Activated CD4-positive, CD25-positive, alpha-beta regulatory T cell treated with anti-CD3 and anti-CD28 coated beads, Interleukin-2, amount 50 U/mL, for 72 hours (primary cell): ENCODE measurements at places on chromosomes 3 and 15.

- no peak for DNase-seq
These were observed 267.3 kb downstream of the LPP start for GRCh38 chr3:188421151-188421821.

DNA sequence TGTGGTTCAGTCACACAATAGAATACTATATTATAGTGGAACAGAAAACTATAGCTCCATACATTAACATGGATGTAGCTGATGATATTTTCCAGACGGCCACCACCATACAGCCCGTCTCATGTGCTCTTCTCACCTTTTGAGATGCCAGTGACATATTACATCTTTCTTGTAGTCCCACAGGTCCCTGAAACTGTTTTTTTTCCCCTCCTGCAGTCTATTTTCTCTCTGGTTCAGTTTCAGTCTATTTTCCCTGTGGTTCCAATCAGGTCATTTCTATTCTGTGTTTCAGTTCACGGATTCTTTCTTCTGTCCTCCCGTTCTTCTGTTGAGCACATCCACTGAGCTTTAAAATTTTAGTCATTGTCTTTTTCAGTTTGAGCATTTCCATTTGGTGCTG, 72.2 kb downstream of the PPCDC start:
- no peak for DNase-seq

- no peak for DNase-seq
These were observed 13.4 kb downstream of the IL12A start for GRCh38 chr3:160001850-160002623.

DNA sequence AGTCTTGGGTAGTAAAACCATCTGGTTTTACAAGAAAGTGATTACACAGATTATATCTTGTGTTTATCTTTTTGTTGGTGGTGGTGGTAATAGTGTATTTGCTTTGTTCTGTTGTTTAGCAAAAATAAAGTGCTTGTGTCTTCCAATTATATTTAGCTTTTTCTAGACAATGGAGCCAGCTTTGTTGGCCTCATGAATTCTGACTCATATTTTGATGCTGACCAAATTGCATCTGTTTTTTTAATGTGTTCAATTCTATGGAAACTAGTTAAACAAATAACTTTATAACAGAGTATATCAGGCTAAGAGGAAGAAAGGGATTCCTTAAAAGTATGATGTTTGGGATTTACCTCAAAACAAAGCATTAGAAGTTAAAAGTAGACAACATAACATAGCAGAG, 69.3 kb upstream of the BFSP2 start:
- DNase-seq: no peak

- DNase-seq: no peak
These were observed 12.7 kb upstream of the CPA3 start for GRCh38 chr3:148852271-148852992.

- no peak for DNase-seq
These were observed 269.8 kb upstream of the ADAMTS9 start for GRCh38 chr3:64957408-64958198.

DNA sequence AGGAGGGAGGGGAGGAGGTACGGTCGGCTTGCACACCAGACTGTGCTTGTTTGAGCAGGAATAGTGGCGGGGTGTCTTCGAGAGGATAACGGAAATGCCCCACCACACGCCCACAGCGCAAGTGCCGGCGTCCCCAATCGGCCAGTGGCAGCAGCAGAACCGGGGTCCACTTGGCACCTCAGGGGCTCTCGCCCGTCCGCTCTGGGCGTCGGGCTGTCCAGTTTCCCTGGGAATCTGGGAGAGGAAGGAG, 53.7 kb downstream of the CCDC54 start:
- DNase-seq: peak; percentile 46

- DNase-seq: no peak
These were observed 3.7 kb upstream of the ZNF609 start for GRCh38 chr15:64456634-64457108.

GRCh38 chr3:119305286-119305685, 11.1 kb downstream of the ARHGAP31 start:
- DNase-seq: no peak

DNA sequence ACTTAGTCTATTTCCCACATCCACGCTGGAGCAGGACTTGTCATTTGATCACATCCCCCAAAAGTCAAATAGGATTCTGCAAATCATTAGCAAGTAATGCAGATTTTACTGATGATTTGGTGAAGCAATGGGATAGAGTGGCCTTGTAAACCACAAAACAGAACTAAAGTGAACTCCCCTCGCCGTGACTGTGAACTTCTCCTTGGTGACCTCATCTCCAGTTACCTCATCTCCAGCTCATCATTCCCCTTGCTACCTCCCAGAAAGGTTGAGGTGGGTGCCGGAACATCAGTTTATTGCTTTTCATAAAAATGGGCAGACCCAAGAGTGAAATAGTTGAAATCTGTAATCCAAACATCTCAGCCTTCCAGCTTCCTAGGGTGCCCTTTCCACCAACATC, 36.7 kb upstream of the ADPGK start:
- no peak for DNase-seq

GRCh38 chr3:4313606-4314293, 10.6 kb downstream of the SETMAR start:
- no peak for DNase-seq

- DNase-seq: no peak
These were observed 30.0 kb upstream of the TRAK1 start for GRCh38 chr3:42061025-42061712.

DNA sequence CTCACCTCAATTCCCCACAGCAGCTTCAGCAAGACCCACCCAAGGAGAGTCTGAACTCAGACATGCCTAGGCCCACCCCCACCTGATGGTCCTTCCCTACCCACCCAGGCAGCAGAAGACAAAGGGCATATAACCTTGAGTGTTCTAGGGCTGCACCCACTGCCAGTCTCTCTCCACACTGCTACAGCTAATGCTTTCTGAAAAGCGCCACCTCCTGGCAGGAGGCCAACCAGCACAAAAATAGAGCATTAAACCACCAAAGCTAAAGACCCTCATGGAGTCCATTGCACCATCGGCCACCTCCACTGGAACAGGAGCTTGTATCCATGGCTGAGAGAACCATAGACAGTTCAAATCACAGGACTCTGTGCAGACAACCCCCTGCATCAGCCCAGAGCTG, 11.3 kb upstream of the RPL39L start:
- peak; percentile 64 for DNase-seq

GRCh38 chr3:37997342-37997741, 6.8 kb downstream of the VILL start:
- DNase-seq: no peak

DNA sequence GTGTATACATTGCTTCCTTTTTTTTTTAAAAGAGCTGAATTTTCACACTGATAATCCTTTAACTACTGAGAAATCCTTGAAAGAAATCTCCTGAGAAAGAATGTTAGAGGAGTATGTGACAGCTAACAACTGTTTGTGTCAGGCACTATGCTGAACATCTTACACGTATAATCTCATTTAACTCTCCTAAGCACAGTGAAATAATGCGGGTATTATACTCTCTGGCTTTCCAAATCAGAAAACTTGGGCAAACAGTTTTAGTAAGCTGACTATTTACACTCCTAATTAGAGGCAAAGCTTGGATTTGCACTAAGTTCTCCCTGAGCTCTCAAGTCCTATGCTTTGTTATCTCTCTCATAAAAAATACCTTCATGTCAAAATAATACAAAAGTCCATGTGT, 69.3 kb downstream of the SMARCC1 start:
- no peak for DNase-seq

DNA sequence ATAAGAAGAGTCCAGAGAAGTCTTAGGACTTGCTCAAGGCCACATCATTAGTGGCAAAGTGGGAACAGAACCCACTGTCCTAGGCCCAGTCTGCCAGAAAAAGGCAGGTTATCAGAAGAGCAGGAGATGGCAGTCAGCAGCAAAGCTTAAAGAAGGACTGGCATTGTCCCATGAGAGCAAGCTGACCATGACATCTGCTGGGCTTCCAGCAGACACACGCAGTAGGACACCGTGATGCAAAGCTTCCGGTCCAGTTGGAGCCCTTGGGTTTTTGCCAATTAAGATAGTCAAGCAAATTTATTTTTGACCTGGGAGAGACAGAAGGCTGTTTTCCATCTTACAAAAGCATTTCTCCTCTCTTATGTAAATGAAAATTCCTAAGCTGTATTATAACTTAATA, 42.1 kb downstream of the ZBTB38 start:
- DNase-seq: no peak

DNA sequence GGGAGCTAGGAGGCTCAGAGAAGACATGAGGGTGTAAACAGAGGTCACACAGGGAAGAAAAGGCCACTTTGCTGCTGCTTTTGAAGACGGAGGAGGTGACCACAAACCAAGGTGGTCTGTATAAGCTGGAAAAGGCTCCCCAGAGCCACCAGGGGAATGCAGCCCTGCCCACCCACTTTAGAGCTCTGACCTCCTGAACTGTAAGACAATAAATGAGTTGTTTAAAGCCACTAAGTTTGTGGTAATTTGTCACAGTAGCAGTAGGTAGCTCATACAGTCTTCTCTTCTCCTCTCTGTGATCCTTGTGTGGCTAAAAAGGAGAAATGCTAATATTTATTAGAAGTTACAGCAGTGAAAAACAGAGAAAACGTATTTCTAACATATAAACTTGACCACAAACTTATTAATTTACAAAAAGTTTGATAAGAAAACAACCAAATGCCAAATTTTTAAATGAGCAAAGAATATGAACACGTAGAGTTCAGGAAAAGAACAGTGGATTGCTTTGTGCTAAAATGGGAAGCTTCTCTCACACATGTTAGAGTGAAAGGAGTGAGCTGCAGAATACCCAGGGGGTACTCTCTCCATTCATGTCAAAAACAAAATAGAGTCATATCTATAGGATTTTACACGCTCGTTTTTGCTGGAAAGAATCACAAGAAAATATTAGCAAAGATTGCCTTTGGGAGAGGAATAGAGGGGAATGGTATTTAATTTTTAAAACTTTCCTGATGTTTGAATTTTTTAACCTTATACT, 71.0 kb downstream of the NOX5 start:
- DNase-seq: no peak

- DNase-seq: peak; percentile 57
These were observed 43.5 kb downstream of the ACAD9 start for GRCh38 chr3:128922804-128923459.

DNA sequence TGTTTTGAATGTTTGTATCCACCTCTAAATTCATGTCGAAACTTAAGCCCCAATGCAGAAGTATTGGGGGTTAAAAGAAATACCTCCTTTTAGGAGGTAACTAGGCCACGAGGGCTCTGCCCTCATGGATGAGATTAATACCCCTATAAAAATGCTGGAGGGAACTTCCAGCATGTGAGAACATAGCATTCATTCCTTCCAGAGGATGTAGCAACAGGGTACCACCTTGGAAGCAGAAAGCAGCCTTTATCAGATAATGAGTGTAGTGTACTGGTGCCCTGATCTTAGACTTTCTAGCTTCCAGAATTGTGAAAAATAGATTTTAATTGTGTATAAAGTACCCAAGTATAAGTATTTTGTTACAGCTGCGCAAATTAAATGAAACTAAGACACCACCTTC, 353.4 kb upstream of the MANF start:
- no peak for DNase-seq

DNA sequence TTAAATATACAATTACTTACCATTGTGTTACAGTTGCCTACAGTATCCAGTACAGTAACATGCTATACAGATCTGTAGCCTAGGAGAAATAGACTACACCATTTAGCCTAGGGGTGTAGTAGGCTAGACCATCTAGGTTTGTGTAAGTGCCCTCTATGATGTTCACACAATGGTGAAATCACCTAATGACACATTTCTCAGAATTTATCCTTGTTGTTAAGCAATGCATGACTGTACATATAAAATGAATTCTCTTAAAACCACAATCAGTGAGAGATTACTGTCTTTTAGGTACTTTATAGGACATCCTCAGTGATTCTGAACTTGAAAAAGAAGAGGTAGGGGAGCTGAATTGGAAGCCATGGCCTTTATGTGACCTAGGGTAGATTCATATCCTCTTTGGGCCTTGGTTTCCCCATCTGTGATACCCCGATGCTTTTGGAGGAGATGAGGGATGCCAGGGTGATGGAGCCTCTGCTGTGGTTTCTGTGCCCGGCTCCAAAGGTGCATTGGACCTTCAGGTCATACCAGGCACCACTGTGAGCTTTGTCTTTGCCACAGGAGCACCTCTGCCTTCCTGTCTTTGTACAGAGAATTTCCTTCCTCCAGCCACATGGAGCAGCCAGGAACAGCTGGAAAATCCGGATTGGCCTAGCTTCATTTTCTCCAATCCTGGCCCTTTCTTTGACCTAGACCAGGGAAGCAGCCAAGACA, 51.9 kb upstream of the FLNB start:
- DNase-seq: no peak

DNA sequence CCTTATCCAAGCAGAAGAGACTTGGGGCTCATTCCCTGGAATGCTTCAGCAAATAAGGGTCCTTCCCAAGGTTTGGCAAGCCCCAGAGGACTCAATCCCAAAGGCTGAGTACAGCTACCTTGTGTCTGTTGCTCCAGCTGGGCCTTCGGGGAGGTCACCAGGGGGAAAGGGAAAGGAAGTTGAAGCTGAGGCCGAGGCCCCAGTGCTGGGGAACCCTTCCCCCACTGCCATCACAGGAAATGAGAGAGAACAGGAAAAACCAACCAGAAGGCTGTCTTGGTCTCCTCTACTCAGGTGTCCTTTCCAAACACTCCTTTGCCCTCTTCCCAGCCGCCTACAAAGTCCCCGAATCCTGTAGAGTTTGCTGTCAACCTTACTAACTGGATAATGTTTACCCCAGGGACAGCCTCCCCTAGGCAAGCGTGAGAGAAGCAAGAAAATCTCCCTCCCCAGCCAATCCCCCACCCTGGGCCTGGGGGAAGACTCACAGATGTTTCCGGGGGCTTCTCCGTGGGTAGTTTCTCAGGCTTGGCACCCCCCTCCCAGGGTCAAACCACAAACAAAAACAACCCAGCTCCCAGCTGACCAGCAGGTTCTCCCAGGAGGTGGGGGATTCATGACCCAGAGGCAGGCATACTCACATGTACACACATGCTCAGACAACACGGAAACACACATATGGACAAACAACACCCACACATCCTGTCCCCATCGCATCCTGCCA, 5.5 kb downstream of the CSRNP1 start:
- peak; percentile 32 for DNase-seq

DNA sequence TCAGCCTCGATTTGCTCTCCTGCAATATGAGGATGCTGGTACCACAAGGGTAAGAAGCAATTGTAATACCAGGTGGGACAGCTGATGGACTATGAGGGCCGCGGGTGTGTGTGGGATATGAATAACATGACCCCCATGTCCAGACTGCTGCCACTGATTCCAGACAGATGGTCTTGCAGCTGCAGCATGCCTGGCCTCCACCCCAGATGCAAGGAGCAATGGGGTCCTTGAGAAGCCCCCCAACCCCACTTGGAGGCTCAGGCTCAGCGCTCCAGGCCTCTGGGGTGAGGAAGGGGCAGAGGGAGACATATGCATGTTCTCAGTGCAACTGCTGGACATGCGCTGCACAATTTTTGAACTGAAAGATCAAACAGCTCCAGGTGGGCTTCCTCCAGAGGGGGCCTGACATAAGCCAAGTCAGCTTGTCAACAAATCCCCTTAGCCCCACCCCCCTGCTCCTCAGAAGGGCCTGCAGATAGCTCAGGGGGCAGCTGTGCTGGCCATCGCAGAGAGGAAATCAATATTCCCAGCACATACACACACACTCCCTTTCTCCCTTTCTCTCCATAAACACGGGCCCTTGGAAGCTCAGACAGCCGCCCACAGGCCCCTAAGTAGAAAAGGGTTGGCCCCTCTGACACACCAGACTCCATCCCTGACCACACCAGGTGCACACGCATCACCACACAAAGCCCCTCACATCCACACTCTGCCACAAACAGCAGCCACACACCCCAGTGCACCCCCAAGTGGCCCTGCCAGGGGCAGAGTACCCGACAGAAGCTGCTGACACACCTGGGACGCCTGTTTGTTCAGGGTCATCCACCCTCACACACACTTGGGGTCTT, 107.0 kb downstream of the IQSEC1 start:
- no peak for DNase-seq

- DNase-seq: no peak
These were observed 30.8 kb upstream of the PSTPIP1 start for GRCh38 chr15:76964157-76964556.
